Activated CD8-positive, alpha-beta memory T cell treated with anti-CD3 and anti-CD28 coated beads for 4 hours (primary cell): ENCODE measurements at places on chromosomes 11 and 22.

GRCh38 chr11:117986981-117987574, 884 bp downstream of the IL10RA start:
- no peak for DNase-seq

DNA sequence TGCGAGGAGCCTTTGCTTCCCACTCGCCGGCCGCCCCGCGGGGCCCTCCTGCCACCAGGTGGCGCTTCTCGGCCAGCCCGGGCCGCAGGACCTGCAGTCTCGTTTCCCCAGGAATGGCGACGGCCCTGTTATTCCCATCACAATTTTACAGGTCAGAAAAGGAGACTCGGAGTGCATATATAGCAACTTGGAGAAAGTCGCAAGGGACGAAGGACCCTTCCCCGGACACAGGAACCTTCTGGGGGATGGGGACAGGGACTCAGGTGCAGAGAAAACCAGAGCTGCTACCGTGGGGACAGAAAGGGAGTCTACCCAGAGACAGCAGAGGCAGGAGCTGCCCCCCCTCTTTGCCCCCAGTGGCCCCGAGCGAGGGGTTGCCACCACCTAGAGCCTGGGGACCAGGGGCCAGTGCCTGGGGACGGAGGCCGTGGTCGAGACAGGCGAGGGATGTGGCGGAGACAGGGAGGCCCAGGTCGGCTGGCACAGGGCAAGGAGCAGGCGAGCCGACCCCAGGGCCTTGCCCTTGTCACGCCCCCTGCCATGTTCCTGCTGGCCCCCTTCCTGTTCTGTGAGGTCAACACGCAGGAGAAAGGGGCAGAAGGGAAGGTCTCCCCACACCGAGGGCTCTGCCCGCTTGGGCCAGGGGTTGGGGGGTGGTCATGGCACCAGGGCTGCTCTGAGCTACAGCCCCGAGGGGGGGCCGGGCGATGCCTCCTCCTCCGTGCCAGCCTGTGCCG, 3.5 kb upstream of the KRTAP5-6 start:
- DNase-seq = peak; percentile 42

GRCh38 chr11:75103380-75104026, 6.8 kb upstream of the OR2AT4 start:
- DNase-seq = no peak

GRCh38 chr11:108561535-108561991, 32.0 kb downstream of the EXPH5 start:
- DNase-seq = no peak

DNA sequence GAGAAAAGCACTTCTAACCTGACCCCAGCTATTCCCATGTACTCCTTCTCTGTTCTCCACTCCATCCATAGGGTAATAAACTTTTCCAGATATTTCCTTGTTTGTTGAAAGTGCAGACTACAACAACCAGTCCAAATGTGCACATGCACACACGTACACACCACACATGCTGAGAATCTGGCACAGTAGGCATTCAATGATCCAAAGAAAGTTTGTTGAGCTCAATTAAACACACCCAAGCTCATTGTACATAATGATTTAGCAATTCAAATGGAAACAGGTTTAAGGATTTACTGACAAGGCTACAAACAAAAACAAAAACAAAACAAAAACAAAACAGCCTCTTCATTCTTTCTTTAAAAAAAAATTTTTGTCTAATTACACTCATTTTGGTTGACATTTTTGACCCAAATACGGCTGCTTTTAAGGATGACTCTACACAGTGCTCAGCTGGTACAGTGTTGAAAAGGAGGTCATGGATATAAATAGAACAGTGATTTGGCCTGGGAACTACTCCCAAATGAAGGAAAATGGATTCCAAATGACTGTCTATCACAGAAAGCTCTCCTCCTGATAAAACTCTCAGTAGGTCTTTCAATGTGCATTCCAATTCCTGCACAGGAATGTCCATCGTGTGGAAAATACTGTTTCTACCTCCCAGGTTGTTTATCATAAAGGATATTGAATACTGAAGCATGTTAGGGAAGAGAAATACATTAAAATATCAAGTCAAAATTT, 232.2 kb downstream of the GUCY1A2 start:
- DNase-seq = no peak

DNA sequence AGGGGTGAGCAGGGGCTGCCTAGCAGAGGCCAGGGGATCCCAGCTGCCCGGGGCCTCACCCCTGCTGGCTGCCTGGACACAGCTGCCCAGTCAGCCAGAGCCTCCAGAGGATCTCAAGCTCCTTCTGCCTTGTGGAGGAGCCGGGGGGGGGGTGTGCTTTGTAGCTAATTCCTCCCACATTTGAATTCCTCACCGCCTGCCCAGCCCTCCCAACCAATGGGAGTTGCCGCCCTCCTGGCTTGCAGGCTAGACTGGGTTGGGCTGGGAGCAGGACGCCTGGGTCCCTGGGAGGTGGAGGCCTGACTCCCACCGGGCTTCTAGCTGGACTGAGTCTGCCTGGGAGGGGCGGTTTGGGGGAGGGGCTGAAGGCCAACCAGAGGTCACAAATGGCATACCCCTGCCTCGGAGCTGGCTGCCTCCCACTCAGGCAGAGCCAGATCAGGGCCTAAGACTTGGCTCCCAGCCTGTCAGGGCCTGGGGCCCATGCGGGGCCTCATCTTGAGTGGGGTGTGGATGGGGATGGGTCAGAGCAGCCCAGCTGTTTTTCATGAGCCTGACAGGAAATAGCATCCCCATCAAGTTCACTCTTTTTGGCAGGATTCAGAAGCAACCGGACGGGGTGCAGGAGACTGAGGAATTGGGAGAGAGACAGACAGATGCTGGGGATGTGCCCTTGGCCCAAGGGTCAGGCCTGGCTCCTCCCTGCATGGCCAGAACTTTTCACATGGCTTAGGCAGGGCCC, 29.2 kb upstream of the PDE2A start:
- DNase-seq = no peak

DNA sequence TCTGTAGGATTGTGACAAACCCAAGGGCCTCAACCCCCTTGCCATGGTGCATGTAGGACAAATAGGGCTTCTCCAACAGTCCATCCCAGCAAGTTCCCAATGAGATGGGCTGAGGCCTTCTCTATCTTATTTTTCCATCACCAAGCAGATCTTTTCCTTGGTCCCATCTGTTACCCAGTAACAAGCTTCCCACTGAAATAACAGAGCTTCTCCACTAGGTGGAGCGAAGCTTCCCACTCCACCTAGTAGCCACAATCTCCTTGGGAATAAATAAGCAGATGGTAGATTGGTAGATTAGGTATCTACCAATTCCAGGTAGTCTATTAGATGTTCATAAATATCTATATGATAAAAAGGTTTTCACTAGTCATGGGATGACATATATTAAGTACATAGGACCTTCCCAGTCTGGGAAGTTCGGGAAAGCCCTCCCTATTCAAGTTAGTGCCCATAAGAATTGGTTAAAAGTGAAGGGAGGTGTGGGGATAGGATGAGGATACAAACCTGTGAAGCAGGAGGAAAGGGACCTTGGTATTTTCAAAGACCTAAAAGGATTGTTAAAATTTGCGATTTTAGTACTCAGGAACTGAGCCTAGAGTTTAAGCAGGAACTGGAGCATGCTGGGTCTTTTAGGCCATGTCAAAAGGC, 5.9 kb upstream of the OR52L1 start:
- DNase-seq = no peak

DNA sequence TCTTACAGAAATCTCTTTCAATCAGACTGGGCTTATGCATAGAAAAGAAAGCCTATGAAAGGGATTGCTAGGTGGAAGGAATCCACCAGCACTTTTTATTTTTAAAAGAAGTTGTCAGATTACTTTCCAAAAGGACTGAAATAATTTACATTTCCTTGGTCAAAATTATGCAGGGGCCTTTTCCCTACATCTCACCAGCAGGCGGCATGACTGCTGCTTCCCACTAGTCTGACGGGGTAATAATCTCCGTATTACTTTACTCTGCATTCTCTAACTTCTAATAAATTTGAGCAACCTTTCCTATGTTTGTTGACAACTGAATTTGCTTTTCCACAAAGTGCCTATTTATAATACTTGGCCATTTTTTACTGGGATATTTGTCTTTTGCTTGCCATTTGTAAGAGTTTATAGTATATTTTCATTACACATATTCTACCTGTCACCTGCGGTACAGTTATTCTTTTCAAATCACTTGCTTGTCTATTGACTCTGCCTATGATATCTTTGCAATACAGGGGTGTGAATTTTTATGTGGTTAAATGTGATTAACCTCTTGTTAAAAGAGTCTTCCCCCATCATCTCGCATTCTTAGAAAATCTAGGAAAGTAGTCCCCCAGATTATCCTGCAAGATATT, 51.9 kb upstream of the USP47 start:
- no peak for DNase-seq

DNA sequence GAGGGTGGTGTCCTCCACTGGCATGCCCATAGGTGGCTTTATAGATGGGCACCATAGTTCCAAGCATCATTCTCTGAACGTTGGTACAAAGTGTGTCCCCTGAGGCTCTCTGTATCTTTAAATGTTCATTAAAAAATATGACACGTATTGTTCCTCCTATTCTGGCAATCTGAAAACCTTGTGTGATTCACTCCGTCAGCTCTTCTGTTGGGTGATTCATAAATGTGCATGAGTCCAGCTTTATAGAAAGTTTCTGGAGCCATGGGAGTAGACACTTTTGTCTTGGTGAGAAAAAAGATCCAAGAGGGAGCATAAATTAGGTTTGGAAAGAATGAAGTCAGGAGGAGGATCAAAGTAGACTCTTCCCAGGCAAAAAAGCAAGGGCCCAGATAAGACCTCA, 728.8 kb downstream of the NELL1 start:
- no peak for DNase-seq

GRCh38 chr22:30275625-30276024, 9.0 kb upstream of the OSM start:
- DNase-seq = no peak

GRCh38 chr11:113473983-113474361, 1.2 kb downstream of the DRD2 start:
- DNase-seq = no peak

- DNase-seq = no peak
These were observed 41.8 kb upstream of the CLMP start for GRCh38 chr11:123236879-123237278.

- DNase-seq = no peak
These were observed at the start of gene TRIM6 for GRCh38 chr11:5596607-5597201. TSS of gene TRIM6 (plus strand) at chr11:5596637. CDS start at chr11:5596898, 261 bp downstream.
